ENCODE measurements at places on chromosomes 7 and 10.

- no peak for DNase-seq
These were observed 75.8 kb downstream of the OR13A1 start for GRCh38 chr10:45239642-45240041.

DNA sequence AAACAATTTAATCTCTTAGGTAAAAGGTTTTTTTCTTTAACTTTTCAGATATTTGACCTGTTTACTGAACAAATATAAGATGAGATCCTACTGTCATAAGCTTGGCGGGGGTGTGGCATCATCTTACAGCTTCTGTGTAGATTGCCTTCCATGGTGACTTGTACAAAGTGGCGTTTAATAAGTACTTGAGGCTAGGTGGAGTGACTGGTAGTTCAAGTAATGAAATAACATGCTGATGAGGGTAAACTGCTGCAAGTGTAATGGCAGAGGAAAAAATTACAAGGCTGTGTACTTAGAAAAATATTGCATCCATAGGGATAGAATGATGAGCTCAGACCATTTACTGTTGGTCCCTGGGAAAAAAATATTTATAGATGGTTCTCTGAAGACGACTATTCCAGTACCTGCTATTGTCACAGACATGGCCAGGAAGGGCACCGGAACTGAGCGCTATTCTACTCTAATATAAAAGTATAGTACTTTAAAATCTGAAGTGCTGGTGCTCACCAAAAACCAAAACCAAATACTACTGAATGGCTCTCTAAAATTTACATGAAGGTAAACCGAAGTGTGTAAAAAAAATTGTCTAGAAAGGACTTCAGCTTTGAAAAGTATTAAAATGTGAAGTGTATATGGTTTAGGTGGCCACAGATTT, 42.4 kb downstream of the DNAH11 start:
- no peak for DNase-seq

DNA sequence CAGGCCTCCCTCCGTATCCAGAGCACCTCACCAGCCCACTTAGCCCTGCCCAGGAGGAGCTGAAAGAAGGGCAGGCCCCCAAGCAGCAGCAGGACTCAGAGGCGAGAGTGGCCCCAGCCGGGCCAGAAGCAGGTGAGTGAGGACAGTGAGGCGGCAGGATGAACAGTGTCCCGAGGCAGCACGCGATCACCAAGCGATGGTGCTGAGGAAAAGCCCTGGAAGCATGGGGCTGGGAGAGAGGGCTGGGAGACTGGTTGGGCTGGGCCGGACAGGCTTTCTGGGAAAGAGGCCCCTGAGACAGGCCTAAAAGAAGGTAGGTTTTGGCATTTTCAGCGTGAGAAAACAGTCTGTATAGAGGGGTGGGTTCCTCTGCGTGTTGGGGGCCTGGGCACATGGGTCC, 16.4 kb downstream of the ZNF783 start:
- no peak for DNase-seq

- no peak for DNase-seq
These were observed 715.3 kb downstream of the DNAJB9 start for GRCh38 chr7:109284943-109285342.

DNA sequence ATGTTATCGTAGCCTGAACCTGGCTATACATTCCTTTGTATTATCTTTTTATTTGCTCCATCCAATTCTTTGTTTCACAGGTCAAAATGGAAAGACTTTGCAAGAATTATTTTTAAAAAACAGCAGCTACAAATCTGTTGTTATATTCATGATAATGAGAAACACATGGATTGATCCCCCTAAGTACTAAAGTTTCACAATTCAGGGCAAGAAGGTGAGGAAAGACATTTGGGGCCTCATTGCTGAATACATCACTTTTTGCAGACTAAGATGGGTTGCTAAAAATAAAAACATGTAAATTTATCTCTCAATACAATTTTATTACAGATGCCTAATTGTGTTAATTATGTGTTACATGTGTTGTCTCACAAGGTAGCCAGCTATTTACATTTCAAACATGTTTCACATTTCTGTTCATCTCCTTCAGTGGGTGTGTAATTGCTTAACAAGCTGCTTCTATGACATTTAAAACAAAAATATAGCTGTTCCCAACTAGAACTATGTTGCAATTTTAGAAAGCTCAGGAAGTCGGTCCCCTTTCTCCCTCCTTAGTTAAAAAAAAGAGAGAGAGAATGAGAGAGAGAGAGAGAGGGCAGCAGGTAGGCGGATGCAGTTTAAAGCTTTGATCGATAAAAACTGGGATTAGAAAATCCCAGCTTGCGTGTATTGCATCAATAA, 606.3 kb upstream of the FZD8 start:
- DNase-seq, result no peak

DNA sequence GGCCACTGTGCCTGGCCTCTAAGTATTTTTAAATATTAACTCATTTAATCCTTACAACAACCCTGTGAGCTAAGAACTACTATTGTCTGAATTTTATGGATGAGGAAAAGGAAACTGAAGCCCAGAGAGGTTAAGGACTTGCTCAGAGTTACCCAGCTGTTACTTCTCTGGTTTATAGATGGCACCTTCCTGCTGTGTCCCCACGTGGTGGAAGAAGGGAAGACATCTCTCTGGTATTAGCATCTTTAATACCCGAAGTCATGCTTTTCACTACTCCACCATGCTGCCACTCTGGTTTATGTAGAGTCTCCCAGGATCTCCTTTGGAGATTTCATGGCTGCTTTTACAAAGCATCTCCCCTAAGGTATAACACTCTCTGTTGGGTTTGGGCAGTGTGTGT, 105.5 kb upstream of the MKLN1 start:
- DNase-seq, result no peak

DNA sequence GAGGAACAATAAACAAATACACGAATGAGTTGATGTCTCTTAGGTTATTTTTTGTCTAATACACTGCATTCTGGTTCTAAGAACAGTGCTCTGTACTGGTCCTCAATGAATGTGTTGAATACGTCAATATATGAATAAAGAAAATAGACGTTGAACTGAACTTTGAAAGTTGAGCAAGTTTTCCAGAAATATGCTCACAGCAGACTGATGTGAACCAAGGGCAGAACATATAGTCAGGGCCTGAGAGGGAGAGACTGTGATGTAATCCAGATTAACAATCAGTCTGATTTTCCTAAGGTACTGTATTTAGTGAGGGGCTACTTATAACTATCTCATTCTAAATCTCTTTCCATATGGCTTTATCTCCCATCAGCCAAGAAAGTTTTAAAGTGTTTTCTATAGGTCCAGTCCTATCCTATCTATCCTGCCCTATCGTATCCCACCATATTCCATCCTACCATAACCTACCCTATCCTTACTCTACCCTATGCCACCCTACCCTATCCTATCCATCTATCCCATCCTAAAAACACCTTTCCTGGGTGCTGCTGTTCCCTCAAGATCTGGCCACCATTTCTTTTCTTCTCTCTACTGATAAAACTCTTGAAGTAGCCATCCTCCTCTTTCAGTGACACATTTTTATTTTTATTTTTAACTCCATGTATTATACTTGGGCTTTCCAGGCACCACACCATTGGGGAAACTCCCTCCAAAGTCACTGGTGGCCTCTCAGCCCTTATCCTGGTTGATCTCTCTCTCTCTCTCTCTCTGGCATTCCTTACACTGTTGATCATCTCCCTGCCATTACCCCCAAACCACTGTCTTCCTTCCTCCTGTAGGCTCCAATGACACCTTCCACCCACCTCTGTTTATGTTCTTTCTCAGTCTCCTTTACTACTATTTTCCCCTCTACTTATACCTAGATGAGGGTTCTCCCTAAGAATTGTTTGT, 212.3 kb upstream of the SLC26A5 start:
- DNase-seq, result no peak

DNA sequence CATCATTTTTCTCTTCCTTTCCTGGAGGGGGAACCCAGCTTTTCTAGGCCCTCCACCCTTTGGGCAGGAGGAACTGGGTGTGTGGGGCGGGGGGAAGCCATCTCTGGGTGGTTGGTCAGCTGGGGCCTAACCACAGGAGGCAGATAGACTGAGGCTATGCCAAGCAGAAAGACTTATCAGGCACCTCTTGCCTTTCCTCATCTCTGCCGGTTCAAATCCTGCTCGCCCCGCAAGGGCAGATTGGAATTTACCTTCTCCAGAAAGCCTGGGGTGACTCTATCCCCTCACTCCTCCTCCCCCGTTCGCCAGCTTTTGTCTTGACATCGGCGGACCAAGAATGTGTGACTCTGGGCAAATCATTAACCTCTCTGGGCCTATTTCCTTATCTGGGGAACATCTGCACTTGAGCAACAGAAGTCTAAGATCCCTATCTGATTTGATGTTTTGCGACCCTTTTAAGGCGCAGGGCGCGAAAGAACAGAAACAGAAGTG, 584 bp upstream of the GARS1 start:
- DNase-seq, result peak; percentile 24

GRCh38 chr7:155870334-155871180, 58.3 kb upstream of the SHH start:
- DNase-seq, result no peak

DNA sequence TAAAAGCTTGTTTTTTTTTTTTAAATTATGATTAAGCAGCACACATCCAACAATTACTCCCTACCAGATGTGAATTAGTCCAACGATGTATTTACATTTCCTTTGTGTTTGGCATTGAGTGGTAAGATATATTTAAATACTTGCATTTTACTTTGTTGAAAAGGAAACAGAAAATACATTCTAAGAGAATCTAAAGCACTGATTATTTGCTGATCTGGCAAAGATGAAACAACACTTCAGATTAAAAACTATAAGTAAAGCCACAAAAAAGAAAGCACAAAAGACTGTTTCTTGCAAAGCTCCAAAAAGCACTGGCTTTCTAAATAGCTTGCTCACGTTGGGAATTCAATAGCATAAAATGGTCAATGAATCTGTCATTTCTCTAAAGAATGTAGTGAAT, 466.5 kb downstream of the PHTF2 start:
- no peak for DNase-seq

DNA sequence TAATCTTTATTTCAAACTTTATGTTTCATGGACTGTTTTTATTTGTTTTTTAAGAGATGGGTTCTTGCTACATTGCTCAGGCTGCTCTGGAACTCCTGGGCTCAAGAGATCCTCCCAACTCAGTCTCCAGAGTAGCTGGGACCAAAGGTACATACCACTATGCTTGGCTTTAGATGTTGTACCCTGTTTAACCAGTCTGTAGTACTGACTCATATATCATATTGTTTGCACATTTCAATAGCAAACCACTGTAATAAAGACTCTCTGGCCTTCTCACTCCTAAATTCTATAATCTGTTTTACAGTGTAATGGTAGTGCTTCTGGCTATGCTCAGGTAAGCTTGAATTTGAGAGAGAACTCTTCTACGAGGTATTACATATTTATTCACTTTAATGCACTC, 413.6 kb upstream of the PCDH15 start:
- DNase-seq, result no peak

DNA sequence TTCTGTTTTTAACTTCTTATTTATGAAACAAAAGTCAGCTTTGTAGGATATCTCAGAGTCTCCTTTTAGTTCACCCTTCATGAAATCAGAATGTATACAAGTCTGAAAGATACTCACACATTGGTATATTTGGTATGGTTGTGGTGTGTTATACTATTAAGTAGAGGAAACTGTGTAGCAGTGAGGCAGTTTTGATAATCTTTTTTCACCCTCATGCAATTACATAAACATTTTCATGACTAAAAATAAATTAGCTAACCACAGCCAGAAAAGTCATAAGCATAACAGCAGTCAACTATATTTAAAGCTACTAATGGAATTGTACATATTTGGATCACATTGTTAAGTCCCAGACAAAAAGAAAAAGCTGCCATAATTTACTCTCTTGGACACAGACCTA, 62.1 kb downstream of the FAM185A start:
- no peak for DNase-seq

DNA sequence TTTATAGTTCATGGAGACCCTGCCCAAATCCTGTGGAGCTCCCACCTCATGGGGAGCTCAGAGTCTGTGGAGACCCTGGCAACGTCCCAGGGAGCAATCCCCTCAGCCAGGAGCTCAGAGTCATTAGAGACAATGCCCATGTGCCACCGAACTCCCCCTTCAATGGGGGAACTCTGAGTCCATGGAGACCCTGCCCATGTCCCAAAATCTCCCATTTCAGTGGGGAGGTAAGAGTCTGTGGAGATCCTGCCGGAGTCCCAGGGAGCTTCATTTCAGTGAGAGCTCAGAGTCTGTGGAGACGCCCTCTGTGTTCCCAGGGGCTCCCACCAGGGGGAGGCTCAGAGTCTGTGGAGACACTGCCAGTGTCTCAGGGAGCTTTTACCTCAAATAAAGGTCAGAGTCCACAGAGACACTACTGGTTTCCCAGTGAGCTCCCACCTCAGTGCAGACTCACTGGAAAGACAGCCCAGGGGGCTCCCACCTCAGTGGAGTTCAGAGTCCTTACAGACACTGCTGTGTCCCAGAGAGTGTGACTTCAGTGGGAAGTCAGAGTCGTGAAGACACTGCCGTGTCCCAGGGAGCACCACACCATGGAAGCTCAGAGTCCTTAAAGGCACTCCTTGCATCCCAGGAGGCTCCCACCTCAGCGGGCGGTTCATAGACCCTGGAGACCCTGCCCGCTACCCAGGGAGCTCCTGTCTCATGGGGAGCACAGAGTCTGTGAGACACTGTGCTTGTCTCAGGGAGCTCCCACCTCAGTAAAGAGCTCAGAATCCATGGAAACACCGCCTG, 5.0 kb downstream of the MYO1G start:
- no peak for DNase-seq

DNA sequence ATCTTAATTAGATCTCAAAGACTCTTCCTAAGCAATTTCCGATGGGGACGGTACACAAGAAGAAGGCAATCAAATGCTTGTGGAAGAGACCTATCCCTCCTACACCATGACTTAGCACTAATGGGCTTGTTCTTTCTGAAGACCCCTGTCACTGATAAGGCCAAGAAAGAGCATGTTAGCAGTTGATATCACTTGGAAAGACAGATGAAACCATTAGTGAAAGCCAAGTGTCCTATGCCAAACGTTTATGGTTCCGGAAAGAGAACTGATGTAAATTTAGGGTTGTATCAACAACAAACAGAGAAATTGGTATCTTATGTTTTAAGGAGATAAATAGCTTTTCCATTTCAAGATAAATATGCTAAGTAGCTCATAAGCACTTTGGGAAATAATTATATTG, 6.5 kb downstream of the UROS start:
- DNase-seq, result no peak

All from substantia nigra (tissue), 51 donors.